ENCODE measurements at places on chromosomes 12 and 14.

GRCh38 chr12:120901818-120902217 lies 2.3 kb downstream of the SPPL3 start:
- DNase-seq = no peak

DNA sequence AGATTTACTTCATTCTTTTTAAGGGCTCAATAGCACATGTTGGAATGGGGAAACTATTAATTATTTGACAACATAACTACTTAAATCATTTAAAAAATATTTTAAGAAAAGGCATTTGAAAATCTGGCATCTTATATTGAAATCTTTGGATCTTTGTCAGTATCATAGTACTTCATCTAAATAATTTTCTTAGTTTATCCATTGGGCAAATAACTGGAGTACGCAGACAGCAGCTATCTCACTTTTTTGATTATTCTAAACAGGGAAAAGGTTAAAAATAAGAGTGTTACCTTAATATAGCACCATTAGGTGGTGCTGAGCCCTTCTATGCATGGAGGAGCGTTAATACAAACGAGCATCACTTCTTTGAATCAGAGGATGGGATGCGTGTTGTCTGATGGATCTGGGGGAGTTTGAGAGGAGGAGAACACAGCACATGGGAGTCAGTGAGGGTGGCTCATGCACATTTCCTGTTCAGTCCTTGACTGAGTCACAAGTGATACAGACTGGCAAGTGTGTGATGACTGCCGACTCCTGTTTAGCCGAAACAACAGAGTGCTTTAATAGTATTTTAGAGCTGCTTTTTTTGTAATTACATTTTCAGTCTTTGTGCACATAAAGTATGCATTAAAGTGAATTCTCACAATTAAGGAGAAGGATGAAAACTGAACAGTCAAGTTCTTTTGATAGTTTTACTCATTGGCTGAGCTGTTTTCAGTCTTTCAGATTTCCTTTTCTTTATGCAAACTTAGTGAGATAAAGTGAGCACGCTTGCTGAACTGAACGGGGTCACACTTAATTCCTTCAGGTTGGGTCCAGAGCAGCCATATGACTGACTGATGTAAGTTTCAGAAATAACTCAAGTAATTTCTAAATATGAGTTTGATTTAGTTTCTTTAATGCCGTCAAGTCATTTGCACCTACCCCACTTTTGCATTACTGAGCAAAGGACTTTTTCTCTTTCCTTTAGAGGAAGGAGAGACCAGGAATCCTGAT lies 92.7 kb downstream of the DIP2B start:
- DNase-seq = peak; percentile 25

- DNase-seq = no peak
These were observed 123.9 kb downstream of the PLXNC1 start for GRCh38 chr12:94272280-94272679.

DNA sequence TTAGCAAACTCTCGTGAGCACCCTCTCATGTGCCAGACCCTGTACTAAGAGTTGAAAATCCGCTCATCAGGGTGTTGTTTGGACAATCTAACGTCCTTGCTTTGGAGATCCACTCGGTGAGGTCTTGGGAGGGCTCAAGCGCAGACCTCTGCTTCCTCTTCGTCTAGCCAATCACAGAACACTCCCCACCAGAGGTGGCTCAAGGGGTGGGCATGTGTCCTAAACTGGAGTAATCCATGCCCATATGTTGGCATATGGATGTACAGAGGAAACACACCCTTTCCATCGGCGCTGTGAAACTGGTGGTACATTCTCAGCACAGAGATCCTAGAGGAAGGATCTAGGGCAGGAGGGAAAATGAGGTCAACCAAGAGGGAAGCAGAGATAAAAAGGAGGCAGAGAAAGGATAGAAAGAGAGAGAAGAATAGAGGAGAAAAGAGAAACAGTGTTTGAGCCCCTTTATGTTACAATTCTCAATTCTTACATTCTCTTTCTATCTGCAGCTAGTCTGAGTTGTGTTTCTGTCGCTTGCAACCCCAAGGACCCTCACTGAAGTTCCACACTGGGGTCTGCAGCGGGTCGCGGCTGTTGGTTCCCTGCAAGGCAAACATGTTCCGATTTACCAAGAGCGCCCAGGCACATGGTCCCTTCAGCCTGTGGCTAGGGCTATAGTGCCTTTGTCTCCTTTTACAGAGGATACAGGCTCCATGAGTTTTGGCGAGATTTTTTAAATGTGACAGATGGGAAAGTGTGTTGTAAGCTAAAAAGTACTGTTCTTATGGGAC lies 40.5 kb downstream of the DLK1 start:
- DNase-seq = no peak

DNA sequence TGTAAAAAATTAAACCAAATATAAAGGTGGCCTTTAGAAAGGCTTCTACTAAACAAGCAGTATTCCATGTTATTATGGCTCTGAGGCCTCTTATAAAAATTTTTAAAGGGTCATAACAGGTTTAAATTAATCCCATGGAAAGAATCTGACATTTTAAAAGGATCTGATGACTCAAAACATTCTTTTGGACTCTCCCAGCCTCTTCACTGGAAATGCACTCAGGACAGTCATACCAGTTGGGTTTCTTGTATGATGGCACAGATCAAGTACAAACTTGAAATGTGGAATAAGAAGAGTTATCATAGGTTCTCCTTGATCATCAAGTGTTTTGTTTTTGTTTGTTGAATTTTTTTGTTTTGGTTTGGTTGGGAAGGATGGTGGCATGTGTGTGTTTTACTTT lies 50.8 kb downstream of the PPP2R5E start:
- DNase-seq = no peak

DNA sequence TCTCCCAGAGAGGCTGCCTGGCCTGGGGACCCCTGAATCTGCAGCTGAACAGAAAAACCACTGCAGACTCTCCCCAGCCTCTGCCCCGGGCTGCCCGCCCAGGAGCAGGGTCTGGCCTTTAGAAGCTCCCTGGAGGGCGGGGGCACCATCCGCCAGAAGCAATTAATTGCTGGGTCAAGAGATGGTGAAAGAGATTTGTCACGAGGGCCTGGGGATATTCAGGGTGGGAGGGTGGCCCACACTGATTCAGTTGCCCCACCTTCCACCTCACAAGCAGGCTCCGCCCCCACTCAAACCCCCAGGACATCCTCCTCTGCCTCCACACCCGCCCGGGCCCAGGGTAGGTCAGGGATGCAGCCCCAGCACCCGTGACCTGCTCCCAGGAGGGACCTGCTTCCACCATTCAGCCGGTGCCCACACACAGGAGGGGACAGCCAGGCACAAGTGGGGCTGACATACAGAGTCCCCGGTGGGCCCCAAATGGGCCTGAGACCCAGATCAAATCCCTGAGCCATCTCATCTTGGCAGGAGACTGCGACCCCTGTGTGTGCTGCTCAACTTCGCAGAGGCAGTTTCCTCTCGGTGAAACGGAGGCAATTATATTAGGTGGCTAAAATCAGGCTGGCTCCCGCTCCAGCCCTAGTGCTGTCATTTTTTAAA lies 23.0 kb downstream of the NCOR2 start:
- DNase-seq = no peak

DNA sequence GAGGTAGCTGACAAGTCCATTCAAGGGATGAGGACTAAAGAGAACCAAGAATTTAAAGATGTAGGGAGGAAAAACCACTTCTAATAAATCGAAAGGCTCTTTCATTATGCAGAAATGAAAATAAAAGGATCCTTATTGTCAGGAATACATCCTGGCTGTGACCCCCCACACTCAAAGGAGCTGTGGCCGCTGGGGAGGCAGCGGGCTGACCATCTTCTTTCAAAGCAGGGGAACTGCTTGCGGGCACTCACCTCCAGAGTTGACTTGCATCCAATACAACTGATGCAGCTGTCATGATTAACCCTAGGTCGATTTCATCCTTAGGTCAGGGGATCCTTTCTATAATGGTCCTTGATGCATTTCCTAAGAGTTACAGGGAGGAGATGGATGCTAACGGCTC lies 35.3 kb downstream of the TRAFD1 start:
- no peak for DNase-seq

- no peak for DNase-seq
These were observed 25.4 kb downstream of the CDC42BPB start for GRCh38 chr14:103031956-103032355.

GRCh38 chr14:104908303-104908702 lies 16.4 kb upstream of the PLD4 start:
- no peak for DNase-seq

DNA sequence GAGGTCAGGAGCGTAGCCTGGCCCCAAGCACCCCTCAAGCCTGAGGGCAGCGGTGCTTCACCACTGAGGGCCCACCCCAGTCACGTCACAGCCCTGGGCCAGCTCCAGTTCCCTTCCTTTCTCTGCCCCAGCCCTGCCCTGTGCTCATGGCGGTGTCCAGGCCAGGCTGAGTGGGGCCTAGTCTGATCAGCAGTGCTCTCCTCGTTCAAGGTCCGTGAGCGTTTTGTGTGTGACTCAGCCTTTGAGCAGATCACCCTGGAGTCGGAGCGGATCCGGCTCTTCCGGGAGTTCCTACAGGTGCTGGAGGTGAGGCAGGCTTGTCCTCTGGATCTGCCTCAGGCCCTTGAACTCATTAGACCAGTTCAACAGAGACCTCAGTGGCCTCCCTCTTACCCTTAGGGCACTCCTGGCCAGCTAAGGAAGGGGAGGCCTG lies 19.0 kb downstream of the PRPF40B start:
- DNase-seq = no peak

- no peak for DNase-seq
These were observed 592.5 kb upstream of the FLRT2 start for GRCh38 chr14:84937449-84937848.

GRCh38 chr14:39140170-39140569 lies 26.0 kb downstream of the GEMIN2 start:
- DNase-seq = no peak

GRCh38 chr12:86275356-86275755 lies 19.2 kb upstream of the MGAT4C start:
- no peak for DNase-seq

- no peak for DNase-seq
These were observed 12.3 kb upstream of the ATP5MC2 start for GRCh38 chr12:53688134-53688533.

DNA sequence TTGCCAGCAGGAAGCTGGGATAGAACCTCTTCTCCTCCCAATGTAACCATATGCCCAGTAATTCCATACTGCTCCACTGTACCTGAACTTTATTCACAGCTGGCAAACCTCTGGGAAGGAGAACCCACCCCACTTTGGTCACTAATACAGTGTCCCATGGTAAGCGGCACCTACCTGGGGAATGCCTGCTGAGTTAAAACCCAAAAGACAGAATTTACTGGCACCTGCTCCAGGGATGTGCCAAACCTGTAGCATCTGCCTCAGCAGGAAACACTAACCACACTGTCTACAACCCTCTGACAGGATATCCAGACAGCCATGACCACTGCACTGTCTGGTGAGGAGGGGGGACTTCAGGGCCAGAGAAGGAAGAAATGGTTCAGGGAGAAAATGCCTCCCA lies 26.6 kb downstream of the DDX24 start:
- no peak for DNase-seq

DNA sequence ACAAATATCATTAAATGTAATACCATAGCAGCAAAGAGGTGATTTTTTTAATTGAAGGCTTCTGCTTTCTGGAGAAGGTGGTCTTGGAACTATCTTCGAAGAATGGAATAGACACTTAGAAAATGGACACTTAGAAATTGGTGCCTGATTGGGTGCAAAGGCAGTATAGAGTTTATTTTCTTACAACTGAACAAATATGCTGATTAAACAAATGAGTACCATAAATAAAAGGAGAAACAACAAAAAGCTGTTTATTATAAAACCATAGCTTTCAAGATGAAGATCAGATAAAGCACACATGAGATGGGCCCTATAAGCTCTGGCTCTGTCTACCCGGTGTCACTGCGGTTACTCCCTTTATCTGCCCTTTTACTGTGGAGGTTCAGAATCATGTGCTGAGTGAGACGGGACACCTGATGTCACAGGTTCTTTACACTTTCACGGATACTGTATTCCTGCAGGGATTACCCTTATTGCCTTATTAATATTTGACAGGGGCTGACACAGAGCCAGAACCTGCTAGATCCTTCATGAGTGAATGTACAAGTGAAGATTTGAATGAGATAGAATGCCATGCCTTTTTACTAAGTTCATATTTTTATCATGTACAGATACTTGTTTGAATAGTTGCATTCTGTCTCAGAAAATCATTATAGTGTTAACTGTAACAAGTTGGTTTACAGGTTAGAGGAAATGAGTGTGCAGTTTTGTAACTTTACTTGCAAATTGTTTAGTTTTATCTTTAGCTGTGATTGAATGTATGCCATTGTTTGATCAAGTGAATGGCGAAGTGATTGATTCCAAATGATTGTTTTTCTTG lies 477.5 kb upstream of the RGS6 start:
- DNase-seq = no peak

Measured in CD4-positive, alpha-beta T cell treated with Interleukin-15 for 1 hour (primary cell).